Mesothelial cell of epicardium (in vitro differentiated cells): ENCODE measurements at places on chromosomes 12 and 14. TPM values are rescaled to one million over a fixed set of nuclear protein-coding genes. Genes with fewer than 3 reads are reported as not detected.
A peak's percentile ranks its signal among the peaks of the same experiment; 100 is the strongest.

The ANKS1B gene
- total RNA-seq: 6.9 to 8.8 TPM (median 7.5 TPM) in 3 replicates

The HOXC9 gene
- 1.1 to 2.0 TPM (median 1.6 TPM) in 3 replicates for total RNA-seq

The ZNF385A gene
- 30.5 to 35.4 TPM (median 34.2 TPM) in 3 replicates for total RNA-seq

The AHNAK2 gene
- 2.4 to 2.8 TPM (median 2.6 TPM) in 3 replicates for total RNA-seq

GRCh38 chr14:39991041-39991440 is 558.8 kb upstream of the FBXO33 start:
- no peak for DNase-seq
- H3K27me3 ChIP-seq: no peaks in the 10 kb centered on the region
- H3K4me3 ChIP-seq: no peak overlapping the region
- peaks cover 26% of the 10 kb centered on the region for H3K4me1 ChIP-seq
- H3K36me3 ChIP-seq: peaks cover 12% of the 10 kb centered on the region

- no peak for DNase-seq
- H3K4me3 ChIP-seq: no peak overlapping the region
- H3K4me1 ChIP-seq: peaks cover 12% of the 10 kb centered on the region
- H3K27ac ChIP-seq: peak overlapping the region; percentile 53
- H3K36me3 ChIP-seq: peaks cover 33% of the 10 kb centered on the region
Measured at GRCh38 chr12:109951751-109952150, 44.4 kb downstream of the GIT2 start.

- peaks cover 8% of the 10 kb centered on the region for H3K36me3 ChIP-seq
- DNase-seq: no peak
- peak overlapping the region; percentile 91 for H3K27ac ChIP-seq
- H3K27me3 ChIP-seq: no peaks in the 10 kb centered on the region
- H3K4me1 ChIP-seq: peaks cover 62% of the 10 kb centered on the region
- H3K4me3 ChIP-seq: peak overlapping the region; percentile 43
Measured at GRCh38 chr14:73741386-73741875, 27.2 kb upstream of the PNMA1 start.

- H3K4me3 ChIP-seq: no peak overlapping the region
- no peak overlapping the region for H3K27ac ChIP-seq
- no peaks in the 10 kb centered on the region for H3K36me3 ChIP-seq
- H3K4me1 ChIP-seq: no peaks in the 10 kb centered on the region
- no peaks in the 10 kb centered on the region for H3K27me3 ChIP-seq
Measured at GRCh38 chr12:83996671-83997070, 915.9 kb downstream of the SLC6A15 start.

The TRIP11 gene
- 67.3 to 72.5 TPM (median 68.1 TPM) in 3 replicates for total RNA-seq
